ENCODE measurements at places on chromosomes 1 and 21.

- DNase-seq, result no peak
Observed at GRCh38 chr1:86994061-86994460, 79.6 kb downstream of the HS2ST1 start.

DNA sequence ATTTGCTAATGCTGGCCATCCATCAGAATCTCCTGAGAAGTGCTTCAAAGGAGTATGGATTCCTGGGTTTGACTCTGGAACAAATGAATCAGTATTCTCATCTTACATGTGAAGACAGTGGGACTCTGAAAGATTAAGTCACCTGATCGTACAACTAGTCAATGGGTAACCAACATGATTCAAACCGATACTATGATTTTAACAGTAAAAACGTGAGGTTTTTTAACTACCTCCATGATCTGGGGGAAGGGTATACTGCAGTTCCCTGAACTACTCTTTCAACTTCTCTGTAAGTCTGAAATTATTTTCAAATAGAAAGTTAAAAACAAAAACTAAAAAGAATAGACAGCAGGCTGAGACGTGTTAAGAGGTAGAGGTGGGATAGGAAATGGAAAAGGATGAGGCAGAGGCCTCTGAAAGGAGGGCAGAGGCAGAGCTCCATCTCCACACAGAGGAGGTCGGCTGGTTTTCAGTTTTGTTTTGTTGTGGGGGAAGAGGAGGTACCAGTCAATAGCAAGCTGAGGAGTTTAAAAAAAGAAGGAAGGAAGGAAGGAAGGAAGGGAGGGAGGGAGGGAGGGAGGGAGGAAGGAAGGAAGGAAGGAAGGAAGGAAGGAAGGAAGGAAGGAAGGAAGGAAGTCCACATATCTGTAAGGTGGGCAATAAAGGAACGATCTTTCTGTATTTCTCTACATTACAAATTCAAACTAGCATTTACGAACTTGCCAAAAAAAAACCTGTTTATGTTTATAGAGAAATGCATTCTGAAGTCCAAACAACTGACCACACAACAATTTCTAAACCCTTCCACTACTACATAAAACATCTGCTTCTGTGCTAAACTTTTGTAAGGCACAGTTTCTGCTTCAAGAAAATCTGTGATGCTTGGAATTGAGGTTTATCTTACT is 213.1 kb downstream of the RERE start:
- no peak for DNase-seq

- no peak for DNase-seq
Observed at GRCh38 chr1:212610575-212610967, 2.0 kb downstream of the ATF3 start.

DNA sequence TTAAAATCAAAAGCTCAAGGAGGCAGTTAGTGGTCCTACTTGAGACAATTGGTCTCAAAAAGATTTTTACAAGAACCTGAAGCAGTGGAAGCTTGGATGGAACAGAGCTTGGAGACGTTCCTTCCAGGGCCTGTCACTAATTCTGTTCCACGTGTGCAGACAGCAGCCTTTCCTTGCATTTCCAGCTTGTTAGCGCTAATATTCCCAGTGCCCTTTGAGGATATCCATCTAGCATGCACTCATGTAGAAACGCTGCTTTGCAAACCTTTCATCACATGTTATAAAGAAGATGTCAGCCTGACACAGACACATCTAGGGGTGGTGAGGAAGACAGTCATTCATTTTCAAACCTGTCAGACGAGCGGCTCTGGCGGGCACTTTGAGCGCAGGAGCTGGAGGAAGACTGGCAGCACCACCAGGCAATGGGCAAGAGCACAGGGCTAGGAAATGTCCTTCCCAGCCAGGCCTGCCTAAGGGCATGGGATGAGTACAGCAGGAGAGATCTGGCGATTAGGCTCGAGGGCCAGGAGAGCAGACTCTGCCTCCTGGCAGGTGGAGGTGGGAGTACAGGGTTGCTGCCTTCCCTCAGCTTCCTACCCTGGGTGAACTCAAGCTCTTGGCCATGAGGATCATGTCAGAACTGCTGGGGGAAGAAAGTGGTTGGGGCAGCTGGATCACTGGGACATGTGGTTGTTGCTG is 55.5 kb downstream of the CASQ2 start:
- DNase-seq, result no peak

GRCh38 chr1:234559902-234560676 is 49.9 kb downstream of the IRF2BP2 start:
- DNase-seq, result no peak

DNA sequence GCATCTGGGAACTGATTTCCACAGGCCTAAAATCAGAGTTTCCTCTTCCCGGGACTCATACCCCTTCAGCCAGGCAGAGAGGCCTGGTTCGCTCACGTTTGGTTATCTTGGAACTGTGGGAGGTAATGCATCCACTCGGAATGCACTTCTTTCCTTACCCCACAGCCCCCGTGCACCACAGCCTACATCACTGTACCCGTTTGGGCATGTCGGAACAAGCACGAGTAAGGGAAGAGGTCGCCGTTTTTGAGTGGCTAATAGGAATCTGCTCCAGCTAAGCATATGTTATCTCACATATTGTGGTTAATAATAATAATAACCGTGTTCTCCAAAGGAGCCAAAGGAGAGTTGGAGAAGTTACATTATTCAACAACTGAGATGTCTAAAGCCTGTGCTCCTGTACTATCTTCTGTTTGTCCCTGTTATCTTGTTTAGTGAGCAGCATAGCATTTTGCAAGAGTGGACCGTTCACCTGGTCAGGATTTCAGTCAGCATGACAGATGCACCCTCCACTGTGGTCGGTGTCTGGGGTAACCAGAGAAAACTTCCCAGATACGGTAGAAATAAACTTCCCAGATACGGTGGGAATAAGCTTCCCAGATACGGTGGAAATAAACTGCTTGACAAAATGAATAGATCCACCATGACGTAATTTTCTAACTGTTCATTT is 198.6 kb downstream of the SDCCAG8 start:
- no peak for DNase-seq

- DNase-seq, result peak; percentile 42
Observed at GRCh38 chr1:84753516-84754385, 63.5 kb upstream of the SSX2IP start.

- DNase-seq, result no peak
Observed at GRCh38 chr1:87986130-87986866, 657.6 kb downstream of the LMO4 start.

DNA sequence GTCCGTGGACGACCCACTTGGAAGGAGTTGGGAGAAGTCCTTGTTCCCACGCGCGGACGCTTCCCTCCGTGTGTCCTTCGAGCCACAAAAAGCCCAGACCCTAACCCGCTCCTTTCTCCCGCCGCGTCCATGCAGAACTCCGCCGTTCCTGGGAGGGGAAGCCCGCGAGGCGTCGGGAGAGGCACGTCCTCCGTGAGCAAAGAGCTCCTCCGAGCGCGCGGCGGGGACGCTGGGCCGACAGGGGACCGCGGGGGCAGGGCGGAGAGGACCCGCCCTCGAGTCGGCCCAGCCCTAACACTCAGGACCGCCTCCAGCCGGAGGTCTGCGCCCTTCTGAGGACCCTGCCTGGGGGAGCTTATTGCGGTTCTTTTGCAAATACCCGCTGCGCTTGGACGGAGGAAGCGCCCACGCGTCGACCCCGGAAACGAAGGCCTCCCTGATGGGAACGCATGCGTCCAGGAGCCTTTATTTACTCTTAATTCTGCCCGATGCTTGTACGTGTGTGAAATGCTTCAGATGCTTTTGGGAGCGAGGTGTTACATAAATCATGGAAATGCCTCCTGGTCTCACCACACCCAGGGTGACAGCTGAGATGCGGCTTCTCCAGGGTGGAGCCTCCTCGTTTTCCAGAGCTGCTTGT is 32.4 kb downstream of the PRMT2 start:
- no peak for DNase-seq

DNA sequence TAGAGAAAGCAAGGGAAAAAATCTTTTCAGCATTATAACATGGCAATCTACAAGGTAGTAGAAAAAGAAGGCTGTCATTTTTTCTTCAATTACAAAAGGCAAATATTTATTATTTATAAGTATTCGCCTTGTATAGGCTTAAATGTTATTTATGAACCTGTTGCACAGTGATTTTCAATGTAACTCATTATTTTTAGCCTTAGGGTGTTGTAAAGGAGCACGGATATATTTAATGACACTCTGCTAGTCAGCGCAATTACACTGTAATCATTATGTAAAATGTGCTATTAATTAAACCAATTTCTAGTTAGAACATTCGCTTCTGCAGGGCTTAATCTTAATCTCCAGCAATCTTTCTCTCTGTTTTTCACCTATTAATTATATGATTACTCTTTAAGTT is 145.0 kb downstream of the ATG4C start:
- DNase-seq, result no peak

GRCh38 chr21:33115631-33116510 is 45.9 kb downstream of the OLIG1 start:
- DNase-seq, result no peak

DNA sequence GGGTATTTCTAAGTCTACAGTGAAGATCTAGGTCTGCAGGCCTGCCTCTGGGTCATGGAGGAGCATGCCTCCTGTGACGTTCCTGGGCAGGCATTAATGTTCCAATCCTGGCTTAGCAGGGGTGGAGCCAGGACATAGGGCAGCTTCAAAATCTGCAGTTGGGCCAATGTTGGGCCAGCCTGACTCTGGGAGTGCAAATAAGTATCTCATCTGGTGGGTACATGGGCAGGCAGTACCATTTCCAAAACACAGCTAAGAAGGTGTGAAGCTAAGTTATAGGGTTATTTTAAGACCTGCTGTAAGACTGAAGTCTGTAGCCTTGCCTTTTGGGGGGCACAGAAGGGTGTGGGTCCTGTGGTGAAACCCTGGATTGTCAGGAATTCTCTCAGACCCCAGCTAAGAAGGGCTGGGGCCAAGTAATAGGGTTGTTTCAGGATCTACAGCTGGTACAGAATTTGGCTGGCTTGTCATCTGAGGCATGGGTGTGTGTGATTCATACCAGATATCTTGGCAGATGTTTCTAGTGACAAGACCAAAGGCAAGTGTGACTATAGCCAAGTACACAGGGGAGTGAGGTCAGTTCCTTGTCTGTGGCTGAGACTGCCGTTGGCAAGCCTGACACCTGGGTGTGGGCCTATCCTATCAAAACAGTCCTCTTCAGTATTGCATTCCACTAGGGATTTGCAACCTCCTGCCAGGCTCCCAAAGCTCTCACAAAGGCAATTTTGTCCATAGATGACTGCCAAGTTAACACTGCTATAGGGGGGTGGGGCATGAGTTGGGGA is 468.7 kb upstream of the B3GALT2 start:
- DNase-seq, result peak; percentile 2

- DNase-seq, result no peak
Observed at GRCh38 chr1:63935553-63935952, 161.7 kb downstream of the ROR1 start.

DNA sequence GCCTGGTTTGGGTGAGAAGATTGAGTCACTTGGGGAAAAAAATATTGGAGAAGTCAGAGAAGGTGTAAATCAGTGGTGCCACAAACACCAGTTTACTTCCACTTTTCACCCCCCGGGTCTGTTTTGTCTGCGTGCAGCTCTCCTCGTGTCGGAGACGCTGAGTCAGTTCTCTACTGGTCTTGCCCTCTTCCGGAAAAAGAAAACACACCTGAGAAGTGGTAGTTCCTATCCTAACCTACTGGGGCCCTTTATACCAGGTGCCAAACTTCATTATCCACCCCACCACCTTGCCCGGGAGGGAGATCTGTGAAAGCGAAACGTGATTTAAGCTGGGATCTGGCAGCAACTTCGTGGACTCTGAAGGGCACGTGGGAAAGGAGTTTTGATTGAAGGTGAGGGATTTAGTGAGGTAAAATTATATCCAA is 855 bp upstream of the IVNS1ABP start:
- DNase-seq, result no peak

GRCh38 chr1:226764533-226764932 is 25.5 kb upstream of the ITPKB start:
- no peak for DNase-seq

GRCh38 chr1:2541619-2542245 is 11.7 kb upstream of the HES5 start:
- no peak for DNase-seq

DNA sequence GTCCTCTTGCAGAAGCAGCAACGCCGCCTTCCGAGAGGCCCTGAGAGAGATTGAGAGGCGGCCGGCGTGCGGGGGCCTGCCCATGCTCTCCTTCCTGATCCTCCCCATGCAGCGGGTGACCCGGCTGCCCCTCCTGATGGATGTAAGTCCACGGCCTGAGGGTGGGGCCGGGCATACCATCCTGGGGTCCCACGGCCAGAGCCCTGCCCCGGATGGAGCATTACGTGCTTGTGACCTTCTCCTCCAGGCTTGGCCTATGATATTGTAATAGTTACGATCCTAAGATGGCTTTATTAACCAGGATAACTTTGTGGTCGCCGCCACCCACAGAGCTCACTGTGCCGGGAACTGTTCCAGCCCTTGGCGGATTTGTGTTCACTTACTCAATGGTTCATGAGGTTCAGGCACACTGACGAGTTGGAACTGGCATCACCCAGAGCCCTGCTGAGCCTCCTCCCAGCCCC is 18.9 kb downstream of the ARHGEF16 start:
- DNase-seq, result peak; percentile 81

DNA sequence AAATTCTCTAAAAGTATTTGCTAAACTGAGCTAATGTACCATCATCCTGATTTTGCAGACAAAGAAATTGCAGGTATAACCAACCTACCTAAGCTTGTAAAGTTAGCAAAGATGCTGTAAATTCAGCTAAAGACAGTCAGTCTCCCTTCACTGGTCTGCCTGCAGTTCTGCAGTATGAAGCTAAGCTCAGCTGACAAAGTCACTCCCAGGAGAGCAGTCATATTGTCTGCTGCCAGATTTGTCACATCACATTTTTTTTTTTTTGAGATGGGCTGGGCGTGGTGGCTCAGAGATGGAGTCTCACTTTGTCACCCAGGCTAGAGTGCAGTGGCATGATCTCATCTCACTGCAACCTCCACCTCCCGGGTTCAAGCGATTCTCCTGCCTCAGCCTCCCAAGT is 8.9 kb upstream of the CMPK1 start:
- DNase-seq, result no peak

- DNase-seq, result no peak
Observed at GRCh38 chr1:11729498-11730428, 6.2 kb upstream of the AGTRAP start.

DNA sequence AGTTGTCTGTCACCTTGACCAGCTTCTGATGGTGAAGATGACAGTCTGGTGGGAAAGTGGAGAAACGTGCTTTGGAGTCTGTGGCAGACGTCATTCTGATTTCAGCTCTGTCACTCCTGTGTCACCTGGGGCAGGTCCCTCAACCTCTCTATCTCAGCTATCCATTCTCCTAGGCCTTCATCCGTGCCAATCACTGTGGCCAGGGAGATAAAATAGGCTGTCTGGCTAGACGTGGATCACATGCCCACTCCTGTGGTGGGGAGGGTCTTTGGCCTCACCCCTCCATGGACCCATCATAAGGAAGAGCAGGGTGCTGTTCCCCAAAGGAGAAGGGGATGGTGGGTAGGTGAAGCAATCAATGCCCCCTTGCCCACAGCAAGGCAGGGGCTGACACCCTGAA is 140.3 kb downstream of the ACTL8 start:
- DNase-seq, result no peak

Measured in stromal cell of bone marrow (primary cell).